ENCODE measurements at places on chromosomes 6 and 20.

GRCh38 chr20:11890331-11891076, 27.2 kb upstream of the BTBD3 start:
- DNase-seq = peak; percentile 92

GRCh38 chr6:155381673-155382337, 67.5 kb upstream of the TFB1M start:
- DNase-seq = peak; percentile 31

- DNase-seq = no peak
Observed at GRCh38 chr20:58075586-58076345, 152.7 kb downstream of the ANKRD60 start.

- DNase-seq = no peak
Observed at GRCh38 chr6:138577151-138577915, 78.0 kb upstream of the NHSL1 start.

GRCh38 chr6:40395698-40396076, 191.5 kb downstream of the LRFN2 start:
- no peak for DNase-seq

DNA sequence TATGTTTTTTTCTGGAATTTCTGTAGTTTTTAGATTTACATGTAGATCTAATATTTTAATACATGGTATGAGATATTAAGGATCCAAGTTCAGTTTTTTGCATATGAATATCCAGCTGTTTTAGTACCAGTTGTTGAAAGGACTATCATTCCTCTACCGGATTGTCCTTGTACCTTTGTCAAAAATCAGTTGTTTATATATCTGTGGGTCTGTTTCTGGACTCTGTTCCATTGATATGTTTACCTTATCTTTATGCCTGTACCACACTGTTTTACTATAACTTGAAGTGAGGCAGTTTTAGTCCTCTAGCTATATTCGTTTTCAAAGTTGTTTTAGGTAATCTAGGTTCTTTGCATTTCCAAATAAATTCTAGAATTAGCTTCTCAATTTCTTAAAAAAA, 47.7 kb downstream of the CBFA2T2 start:
- DNase-seq = no peak

GRCh38 chr20:48026981-48027592, 241.8 kb upstream of the SULF2 start:
- DNase-seq = no peak

- no peak for DNase-seq
Observed at GRCh38 chr20:12961725-12962124, 47.0 kb upstream of the SPTLC3 start.

GRCh38 chr6:142822842-142823241, 122.1 kb downstream of the HIVEP2 start:
- DNase-seq = no peak

DNA sequence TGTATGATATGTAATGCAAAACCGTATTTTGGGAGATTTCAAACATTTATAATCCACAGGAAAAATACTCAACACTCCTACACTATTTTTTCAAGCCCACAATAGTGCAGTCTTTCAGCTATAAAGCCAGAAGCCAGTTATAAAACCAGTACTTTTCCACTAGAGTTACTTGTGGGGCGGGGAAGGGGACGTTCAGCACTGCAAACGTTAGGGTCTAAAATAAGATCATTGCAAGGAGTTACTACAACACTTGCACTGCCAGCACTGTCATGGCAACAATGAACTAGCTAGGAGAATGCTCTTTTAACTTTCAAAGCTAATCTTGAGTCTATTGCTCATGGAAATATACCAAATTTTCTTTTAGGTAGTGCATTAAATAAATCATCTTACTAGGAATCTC, 14.7 kb downstream of the SESN1 start:
- DNase-seq = peak; percentile 22

DNA sequence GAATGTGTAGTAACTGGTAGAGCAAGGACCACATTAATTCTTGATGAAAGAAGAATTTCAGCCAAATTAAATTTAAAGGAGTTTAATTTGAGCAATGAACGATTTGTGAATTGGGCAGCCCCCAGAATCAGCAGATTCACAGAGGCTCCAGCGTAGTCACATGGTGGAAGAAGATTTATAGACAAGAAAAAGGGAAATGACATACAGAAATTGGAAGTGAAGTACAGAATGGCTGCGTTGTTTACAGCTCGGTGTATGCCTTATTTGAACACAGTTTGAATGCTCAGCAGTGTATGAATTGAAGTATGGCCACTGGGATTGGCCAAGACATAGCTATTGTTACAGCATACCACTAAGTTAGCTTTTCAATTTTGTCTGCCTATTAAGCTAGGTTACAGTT, 173.6 kb upstream of the ARG1 start:
- DNase-seq = no peak

DNA sequence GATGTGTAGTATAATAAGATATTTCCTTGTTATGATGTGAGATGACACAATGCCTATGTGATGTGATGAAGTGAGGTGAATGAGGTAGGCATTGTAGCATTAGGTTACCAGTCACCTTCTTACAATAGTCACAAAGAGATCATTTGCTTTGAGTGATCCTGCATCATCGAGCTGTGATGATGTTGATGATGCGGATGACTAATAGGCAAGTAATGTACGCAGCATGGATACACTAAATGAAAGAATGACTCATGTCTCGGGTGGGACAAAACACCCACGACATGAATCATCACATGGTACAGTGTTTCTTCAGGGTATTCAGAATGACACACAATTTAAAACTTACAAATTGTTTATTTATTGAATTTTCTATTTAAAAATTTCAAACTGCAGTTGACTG, 806.3 kb upstream of the GJE1 start:
- peak; percentile 98 for DNase-seq

GRCh38 chr6:159806021-159806458, 6.0 kb downstream of the PNLDC1 start:
- DNase-seq = no peak

- DNase-seq = no peak
Observed at GRCh38 chr6:45326698-45327417, 1.3 kb upstream of the RUNX2 start.

DNA sequence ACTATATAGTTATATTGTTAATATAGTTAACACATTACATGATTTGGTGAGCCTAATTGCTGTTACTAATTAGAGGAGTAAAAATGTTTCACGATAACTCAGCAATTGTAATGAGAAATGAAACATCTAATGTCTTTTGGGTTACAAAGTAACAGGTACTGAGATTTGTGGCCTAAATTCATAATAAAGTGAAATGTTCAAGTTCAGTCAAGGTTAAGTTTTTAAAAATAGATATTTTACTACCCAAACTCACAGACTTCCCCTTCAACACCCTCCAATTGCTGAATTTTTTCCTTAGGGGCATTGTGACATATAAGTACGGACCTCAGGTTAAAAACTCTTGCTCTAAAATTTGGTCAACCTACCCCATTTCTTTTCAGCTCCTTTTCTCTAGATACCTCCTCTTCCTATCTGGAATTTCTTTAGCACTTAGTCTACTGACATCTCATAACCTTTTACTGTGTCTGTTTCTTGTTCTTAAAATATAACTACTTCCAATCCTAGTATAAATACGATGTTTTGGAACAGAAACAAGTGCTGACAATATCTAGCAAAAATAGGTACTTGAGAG, 112.3 kb upstream of the PRSS16 start:
- no peak for DNase-seq

GRCh38 chr6:111701146-111701545, 95.5 kb upstream of the TRAF3IP2 start:
- DNase-seq = no peak

DNA sequence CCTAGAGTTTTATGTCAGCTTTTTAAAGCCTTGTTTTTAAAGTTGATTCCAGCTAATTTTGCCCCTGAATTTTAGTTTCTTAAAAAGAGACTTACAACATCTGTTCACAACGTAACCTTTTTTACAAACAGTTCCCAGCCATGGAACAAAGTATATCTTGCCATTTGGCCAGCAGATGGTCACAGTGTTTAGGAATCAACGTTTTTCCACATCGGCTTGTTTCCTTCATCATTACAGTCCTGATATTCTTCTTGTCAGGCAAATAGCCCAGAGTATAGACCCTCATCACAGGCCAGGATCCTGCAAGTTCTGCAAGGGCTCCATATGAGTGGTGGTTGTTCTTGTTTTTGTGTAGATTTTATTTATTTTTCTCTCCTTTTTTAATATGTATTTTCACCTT, 341.7 kb upstream of the HTR1E start:
- DNase-seq = no peak

DNA sequence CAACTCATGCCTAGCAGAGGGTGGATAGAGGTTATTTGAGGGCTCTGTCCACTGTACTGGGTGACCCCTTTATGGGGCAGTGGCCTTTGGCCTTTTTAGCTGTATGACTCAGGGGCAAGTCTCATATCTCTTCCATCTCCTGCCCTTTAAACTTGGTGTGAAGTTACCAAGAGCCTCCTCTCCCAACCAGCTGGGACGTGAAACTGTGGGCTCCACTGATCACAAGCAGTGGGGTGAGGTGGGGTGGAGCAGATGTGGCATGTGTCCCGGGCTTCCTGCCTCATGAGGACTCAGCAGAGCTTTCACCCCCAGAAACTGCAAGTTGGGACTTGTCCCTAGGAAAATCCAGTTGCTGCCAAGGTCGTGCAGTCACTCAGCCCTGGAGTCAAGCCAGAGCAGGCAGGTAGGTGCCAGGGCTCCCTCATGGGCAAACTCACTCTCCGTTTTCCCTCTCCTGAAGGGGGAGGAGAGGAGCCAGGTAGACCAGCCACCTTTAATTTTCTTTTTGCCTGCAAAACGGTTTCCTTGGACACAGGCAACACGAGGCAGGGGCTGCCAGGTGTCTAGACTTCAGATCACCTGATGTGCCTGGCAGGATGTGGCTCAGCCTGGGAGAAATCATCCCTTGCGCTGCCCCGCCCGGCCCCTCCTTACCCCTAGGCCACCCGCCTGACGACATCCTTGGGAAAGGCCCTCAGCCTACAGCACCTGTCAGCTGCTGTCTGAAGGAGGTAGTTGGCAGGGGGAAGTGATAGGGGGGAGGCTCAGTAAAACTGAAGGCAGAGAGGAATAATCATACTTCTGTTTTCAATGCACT, 4.0 kb downstream of the CDKN1A start:
- DNase-seq = no peak

DNA sequence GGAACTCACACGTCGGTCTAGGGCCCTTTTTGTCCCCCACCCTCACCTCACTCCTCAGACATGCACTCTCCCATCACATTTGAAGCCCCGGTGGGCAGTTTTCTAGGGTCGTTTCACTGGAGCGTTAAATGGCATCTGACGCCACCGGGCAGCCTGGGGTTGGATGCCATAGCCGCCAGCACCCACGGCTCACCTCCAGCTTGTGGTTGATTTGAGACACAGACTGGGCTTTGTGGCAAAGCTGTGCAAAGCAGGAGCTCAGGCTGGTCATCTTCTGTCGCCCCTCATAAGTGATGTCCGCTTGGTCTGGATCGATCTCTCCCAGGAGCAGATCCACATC, 530 bp downstream of the GOPC start:
- DNase-seq = no peak

DNA sequence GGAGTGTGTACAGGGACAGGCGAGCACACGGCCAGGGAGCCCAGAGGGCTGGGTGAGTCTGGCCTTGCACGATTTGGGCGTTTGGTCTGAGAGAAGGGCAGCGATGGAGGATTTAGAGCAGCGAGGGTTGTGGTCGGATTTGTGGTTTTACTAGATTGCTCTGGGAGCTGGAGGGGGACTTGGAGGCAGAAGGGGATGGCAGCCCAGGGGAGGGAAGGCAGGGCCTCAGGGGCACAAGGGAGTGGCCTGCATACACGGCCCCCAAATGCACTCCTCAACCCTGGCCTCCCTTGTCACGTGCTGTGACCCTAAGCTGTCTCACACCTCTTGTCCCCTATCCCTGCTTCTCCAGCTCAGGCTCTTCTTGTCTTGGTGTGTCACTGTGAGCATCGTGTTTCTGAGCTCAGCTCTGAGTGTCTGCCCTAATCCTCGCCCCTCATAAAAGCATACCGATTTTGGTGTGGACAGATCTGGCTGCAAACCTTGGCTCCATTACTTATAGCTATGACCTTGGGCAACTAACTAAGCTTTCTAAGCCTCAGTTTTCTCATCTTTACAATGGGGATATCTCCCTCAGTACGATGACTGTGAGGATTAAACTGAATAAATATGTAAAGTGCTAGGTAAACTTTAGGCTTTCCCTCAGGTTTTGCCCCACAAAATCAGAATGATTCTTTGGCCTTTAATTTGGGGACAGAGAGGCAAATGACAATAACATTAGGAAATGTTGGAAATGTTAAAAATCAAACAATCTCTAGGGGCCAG, 120.1 kb upstream of the ARMC2 start:
- DNase-seq = no peak

- DNase-seq = no peak
Observed at GRCh38 chr6:113221850-113222249, 635.3 kb upstream of the MARCKS start.

DNA sequence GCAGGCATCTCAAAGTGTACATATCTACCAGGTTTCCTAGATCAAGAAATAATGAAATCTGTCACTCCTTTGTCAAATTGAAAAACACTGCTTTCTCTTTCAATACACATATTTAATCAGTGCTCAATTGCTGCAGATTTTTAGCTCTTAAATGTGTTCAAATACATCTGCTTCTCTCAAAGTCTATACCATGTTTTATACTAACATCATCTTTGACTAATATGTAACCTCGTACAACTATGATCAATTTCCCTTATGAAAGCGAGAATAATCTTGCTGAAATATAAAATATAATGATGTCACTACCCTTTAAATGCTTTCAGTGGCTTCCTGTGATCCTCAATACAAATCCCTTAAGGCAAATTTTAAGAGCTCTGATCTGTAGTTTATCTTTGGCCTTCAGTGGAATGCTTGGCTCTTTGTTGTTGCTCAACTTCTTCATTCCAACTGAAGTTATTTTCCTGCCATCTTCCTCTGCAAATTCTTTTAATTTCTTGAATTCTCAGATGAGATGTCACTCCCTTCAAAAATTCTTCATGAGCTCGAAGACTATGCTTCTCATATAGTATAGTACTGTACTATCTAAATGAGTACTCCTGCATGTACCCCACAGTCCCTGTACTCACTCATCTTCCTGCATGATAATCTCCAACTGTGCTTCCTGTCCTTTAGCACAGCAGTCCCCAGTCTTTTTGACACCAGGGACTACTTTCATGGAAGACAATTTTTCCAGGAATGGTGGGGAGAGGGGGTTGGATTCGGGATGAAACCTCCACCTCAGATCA, 545.1 kb upstream of the GJE1 start:
- peak; percentile 35 for DNase-seq

DNA sequence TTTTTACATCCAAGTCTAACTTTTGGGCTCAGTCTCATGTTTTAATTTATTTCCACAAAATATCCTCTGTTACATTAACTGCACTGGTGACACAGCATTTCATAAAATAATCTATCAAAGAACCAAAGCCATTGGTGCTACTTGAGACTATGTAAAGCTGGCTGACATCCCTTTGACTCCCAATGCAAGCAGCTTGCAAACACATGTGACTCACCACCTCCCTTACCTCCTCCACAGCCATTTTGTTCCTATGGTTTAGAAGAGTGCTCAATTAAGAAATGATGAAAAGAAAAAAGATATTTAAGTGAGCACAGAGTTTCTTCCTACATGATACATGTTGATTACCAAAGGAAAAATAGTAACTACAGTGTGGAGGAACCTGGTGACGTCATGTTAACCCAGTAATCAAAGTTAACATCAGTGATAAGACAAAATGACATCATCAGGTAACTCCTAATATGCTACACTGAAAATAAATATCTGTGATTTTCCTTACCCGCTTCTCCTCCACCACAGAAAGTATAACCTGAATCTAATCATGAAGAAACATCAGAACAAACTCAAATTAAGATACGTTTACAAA, 53.3 kb upstream of the LGSN start:
- DNase-seq = no peak

GRCh38 chr20:53914091-53914780, 156.2 kb downstream of the BCAS1 start:
- DNase-seq = peak; percentile 57

All from astrocyte of the spinal cord (primary cell).